ENCODE measurements at places on chromosomes 2 and 18.

GRCh38 chr18:27130065-27130630 lies 55.0 kb downstream of the CHST9 start:
- no peak for DNase-seq

GRCh38 chr2:18271370-18272147 lies 288.9 kb downstream of the RDH14 start:
- no peak for DNase-seq

DNA sequence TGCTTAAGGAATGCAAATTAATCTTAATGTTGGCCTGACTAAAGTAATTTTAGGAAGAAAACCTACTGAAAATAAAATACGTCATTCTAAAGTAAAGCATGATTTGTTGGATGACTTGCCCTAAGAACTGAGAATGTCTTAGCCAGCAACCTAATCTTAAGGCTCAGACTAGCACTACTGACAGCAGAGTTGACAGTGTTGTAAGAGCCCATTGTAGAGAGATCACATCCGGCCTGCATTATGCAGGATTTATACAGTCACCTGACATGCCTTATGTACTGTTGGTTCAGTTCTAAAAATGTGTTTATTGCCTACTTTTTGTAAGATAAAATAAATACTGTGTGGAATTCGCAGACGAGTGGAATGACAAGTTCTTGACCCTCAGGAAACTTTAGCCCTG lies 82.3 kb downstream of the TMEM185B start:
- DNase-seq: no peak

DNA sequence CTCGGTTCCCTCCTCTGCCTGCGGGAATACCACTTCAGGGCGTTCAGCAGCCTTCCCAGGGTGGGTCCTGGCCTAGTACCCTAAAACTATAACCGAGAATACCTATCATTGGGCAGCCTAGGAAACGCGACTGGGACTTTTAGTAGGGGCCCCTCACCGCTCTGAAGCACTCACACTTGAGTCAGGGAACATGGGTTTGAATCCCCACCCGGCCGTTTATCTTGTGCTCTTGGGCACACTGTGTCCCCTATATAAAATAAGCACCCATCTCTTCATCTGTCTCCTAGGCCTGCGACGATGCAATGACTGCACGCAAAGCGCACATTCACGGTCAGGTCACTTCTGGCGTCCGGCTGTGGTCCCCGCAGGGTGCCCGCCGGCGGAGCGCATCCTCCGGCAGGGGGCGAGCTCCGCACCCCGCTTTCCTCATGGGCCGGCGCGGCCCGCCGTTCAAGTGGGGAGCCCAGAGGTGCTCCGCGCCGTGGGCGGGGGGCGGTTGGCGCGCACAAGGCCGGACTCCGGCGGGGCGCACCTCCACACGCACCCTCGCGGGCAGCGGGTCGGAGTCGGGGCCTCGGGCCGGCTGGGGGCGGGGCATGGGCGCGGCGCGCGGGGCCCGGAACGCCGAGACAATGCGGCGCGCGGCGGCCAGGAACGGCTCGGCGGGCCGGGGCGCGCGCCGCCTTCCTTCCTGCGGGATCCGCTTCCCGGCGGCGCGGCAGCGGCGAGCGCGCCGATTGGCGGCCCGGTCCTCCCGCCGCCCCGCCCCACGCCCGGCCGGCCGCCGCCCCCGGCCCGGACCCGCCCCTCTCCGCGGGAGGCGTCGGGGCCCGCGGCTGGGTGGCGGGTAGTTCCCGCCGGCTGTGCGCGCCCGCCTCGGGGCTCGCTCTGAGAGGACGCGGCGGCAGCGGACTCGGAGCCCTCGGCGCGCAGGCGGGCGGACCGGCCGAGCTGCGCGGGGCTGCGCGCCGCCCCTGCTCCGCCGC lies at the start of gene ASAP2:
Gene ASAP2 (plus strand): TSS at position 850 of the 986 bp plus-strand sequence. CDS start 293 bp downstream, outside the sequence.
- no peak for DNase-seq

DNA sequence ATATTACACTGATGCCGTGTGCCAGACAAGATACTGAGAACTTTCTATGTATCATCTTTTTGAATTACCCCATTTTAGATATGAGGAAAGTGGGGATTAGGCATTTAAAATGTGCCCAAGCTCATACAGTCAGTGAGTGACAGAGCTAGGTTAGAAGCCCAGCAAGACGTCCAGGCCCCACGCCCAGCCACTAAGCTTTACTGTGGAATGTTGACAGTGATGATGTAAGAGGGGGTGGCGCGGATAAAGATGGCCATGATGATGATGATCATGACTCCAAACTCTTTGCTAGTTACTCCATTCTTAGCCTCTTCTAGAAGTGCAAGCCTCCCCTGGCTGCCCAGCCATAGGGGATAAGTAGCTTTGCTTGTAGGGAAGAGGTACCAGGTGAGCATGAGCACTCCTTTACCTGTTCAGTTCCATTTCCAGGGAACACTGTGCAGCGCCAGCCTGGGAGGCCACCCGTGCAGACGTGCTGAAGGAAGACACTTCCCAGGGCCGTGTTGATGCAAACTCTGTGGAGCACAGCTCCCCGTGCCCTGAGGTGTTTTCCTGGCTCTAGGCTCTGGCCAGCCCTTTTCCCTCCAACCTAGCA lies 65.5 kb downstream of the BCL2L11 start:
- DNase-seq: no peak

DNA sequence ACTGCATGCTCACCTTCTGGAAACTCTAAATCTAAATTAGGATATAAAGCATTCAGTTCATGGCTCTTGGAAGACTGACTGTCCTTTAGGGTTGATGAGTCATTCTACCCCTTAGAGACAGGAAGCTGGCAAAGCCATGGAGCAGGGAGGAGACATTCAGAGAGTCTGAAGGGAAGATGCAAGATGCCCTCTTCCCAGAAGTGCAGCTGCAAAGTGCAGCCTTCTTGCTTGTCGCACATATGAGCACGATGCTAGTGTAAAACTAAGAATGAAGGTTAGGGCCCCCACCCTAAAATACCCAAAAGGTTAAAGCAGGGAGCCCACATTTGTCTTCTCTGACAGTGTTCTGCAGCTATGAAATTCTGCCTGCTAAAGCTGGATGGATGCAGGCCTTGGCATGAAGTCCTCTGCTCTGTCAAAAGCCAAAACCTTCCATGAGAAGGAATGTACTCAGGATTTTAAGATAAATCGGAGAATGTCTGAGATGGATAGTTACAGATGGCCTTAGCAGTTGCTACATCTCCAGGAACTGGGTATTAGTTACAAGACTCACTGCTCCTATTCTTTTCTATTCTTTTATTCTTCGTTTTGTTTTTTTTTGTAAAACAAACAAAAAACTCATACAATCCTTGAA lies 89.7 kb downstream of the POLE4 start:
- DNase-seq: no peak

DNA sequence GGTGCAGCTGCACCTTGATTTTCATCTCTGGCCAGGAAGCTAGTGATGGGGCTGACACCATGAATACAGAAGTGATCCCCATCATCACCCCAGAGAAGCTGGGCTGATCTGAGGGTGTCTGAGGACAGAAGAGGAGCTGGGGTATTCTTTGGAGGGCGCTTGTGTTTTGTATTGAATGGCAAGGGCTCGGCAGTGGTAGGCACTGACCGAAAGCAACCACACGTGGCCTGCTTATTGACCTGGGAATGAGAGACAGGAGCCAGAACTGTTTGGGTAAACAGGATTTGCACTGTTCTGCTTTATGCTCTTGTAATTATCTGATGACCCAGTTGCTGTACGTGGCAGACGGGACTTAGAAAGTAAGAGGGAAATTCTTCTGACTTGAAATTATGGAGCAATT lies 62.6 kb upstream of the RPL31 start:
- DNase-seq: no peak

- DNase-seq: no peak
Measured at GRCh38 chr2:84808279-84808678, 72.6 kb downstream of the TRABD2A start.
